Activated naive CD4-positive, alpha-beta T cell treated with anti-CD3 and anti-CD28 coated beads, Interleukin-2, amount 50 U/mL, for 72 hours (primary cell): ENCODE measurements at places on chromosomes 1 and 21.

- no peak for DNase-seq
Measured at GRCh38 chr1:202639500-202639899, 70.8 kb downstream of the SYT2 start.

- DNase-seq, result no peak
Measured at GRCh38 chr21:37145635-37146111, 72.6 kb downstream of the TTC3 start.

GRCh38 chr1:185823467-185823866 lies 89.3 kb downstream of the HMCN1 start:
- no peak for DNase-seq

GRCh38 chr1:60864722-60865121 lies 217.6 kb upstream of the NFIA start:
- DNase-seq, result no peak
